ENCODE measurements at places on chromosomes 7 and 10. TPM values are rescaled to one million over a fixed set of nuclear protein-coding genes. Genes with fewer than 3 reads are reported as not detected.

OPN1SW gene
- total RNA-seq, result not detected

GCK gene
- 0.22 TPM for total RNA-seq

GRM3 gene
- not detected for total RNA-seq

ADAM8 gene
- 0.11 TPM for total RNA-seq

TAS2R3 gene
- 0.33 TPM for total RNA-seq

HOXA3 gene
- 5.4 TPM for total RNA-seq

BLNK gene
- not detected for total RNA-seq

RADIL gene
- total RNA-seq, result 5.5 TPM

SPACDR gene
- total RNA-seq, result 0.22 TPM

OR6B1 gene
- total RNA-seq, result not detected

FGFR2 gene
- total RNA-seq, result under 0.01 TPM

EFCAB10 gene
- not detected for total RNA-seq

SPDYE3 gene
- not detected for total RNA-seq
